ENCODE measurements at places on chromosomes 3 and 15.
A peak's percentile ranks its signal among the peaks of the same experiment; 100 is the strongest.

DNA sequence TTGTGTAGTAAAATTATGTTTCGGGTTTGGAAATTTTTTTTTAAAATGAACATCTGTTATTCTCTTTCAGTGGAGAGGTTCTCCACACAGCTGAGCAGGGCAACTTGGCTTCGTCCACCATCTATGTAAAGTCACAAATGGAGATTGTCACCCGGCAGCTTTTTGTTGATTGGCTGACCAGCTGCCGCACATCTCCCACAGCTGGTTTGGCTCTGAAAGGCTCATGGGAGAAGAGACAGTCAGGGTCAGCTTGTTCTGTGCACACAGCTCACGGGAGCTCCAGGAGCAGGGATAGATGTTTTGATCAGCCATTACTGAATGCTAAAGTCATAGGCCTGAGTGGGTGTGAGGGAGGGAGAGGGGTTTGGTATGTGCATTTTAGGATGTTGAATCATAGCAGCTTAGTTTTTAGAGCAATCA, 12.9 kb upstream of the CCDC80 start:
- peak; percentile 73 for DNase-seq

DNA sequence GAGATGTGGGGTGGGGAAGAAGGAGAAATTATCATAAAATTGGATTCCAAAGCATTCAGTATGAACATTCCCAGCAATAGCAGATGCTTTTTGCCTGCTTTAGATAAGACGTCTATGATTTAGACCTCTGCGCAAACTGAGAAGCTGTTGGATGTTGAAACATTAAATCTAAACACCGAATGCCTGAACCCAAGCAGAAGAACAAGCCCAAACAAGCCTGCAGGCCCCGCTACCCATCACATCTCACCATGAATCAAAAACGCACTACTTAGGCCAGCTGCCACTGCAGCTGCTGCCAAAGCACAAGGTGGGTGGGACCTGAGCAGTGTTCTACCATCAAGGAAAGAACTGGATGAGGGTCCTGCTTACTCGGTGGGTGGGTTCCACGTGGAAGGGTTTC, 24.4 kb upstream of the THBS1 start:
- DNase-seq = peak; percentile 35

GRCh38 chr3:113409676-113410075, 31.6 kb downstream of the CFAP44 start:
- DNase-seq = no peak

DNA sequence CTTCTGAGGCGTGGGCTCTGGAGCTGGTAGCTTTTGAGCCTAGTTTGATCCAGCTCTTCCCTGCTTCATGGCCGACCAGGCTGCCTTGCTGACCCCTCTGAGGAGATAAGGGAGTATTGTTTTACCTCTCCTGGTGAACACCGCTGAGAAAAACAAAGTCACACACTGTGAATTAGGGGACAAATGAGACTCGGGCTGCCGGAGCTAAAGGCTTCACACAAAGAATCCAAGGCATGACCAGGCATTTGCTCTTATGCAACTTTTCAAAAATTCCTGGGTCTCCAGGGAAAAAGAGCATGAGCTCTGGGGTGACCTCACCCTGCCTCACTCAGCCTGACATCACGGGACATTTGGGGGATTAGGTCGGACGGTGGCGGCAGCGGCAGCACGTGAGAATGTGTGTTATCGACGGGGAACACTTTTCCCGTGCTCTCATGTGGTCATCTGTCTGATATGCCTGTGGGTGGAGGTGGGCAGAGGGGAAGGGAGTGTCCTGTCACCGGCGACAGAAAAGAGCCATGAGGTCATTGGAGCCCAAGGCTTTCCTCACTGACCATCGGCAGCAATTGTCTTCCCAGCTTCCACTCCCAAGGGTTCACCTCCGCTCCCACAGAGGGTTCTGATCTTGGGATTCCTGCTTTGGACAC, 61.0 kb downstream of the TMEM44 start:
- peak; percentile 57 for DNase-seq

DNA sequence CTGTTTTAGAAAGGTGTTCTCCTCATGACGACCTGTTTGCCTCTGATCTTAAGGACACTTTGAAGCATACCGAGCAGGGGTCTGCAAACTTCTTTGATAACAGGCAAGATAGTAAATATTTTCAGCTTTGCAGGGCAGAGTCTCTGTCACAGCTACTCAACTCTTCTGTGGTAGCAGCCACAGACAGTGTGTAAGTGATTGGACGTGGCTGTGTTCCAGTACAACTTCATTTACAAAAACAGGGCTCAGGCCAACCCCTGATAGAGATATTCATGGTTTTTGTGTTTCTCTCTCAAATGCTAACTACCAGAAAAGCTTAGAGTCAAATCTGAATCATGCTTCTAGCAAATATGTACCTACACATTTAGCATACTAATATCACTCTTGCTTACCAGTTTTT, 51.5 kb downstream of the TGFBR2 start:
- no peak for DNase-seq

- no peak for DNase-seq
Measured at GRCh38 chr15:88917760-88918159, 4.6 kb upstream of the MFGE8 start.

DNA sequence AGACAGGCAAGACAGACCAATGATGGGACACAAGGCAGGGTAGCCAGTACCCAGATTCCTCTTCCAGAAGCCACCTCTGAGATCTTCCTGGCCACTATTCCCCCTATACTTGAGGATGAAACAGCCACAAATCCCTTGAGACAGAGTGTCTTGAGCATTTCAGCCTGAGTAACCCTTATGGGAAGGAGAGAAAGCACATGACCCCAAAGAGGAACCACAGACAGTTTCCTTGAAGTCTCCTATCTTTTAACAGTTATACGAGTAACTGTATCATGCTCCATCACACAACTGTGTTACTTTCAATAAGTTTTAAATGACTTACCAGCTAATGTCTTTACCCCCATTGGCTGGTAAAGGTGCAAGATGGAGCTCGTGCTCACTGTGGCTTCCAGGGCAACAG, 9.3 kb downstream of the VIPR1 start:
- no peak for DNase-seq

DNA sequence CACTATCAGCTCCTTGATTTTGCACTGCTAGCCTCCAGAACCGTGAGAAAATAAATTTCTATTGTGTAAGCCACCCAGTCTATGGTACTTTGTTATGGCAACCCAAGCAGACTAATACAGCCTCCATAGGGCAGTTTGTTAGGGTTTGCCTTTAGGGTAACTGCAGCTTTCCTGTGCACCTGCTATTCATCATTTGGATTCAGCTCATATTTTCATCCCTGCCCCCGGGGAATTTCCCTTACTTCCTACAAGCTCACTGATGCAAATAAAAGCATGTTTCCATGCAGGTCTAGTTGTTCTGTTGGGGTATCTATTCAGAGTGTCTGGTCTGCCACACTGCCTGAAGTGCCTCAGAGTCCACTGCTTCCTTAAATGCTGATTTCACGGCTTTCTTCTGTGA, 48.6 kb upstream of the ATOSA start:
- no peak for DNase-seq

DNA sequence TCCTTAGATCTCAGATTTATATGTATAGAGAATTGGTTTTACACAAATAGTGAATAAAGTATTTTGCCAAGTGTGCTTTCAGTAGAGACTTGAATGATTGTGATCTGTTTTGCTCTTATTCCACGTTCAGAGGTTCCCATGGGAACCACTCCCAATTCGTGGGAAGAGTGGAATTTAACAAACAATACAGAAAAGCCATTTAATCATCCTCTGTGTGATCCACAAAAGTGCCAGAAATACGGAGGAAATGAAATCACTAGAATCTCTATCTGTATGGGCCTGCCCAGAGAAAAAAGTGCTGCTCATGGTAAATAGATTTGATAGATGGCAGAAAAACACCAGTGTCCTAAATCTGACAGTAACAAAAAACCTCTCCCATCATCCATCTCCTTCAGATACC, 56.0 kb downstream of the CNTN4 start:
- no peak for DNase-seq

- DNase-seq = no peak
Measured at GRCh38 chr3:63437858-63438257, 159.8 kb downstream of the SYNPR start.

DNA sequence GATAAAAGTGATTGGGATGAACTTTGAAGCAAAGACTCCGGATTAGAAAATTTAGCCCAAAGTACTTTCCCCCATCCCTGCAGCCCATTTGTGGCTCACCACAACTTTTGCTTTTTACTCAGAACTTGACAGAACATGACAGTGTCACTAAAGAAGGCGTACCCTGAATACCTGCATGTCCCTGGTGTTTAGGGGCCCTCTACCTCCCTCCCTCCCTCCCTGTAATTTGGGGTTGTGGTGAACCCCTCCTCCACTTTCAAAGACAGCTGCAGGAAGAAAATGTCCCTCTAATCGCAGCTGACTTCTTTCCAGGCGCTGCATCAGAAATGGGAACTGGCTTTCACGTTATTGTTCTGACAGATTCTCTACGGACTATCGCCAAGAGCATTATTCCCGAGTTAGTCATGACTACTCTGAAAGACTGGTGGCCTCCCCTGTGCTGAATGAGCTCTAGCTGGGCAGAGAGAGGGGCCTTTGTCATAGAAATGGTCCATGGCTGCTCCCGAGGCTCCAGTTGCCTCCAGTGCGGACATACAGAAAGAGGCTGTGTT, 93.2 kb upstream of the ARHGEF3 start:
- no peak for DNase-seq

DNA sequence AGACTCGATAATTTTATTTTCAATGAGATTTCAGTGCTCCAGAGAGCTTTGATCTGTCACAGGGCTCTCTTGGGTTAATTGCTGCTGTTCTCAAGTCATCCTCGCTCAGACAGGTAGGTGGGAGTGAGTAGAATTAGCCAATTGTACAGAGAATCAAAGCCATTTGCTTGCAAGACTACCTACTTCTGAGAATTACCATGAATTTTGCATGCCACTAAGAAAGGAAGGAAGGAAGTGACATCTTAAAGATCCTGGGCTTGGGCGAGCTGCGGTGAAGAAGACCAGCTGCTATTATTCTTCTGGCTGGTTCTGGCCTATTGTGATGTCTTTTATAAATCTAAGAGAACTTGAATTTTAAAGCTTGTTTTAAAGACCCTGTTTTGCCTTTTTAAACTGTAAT, 154.1 kb upstream of the LPP start:
- DNase-seq = no peak

DNA sequence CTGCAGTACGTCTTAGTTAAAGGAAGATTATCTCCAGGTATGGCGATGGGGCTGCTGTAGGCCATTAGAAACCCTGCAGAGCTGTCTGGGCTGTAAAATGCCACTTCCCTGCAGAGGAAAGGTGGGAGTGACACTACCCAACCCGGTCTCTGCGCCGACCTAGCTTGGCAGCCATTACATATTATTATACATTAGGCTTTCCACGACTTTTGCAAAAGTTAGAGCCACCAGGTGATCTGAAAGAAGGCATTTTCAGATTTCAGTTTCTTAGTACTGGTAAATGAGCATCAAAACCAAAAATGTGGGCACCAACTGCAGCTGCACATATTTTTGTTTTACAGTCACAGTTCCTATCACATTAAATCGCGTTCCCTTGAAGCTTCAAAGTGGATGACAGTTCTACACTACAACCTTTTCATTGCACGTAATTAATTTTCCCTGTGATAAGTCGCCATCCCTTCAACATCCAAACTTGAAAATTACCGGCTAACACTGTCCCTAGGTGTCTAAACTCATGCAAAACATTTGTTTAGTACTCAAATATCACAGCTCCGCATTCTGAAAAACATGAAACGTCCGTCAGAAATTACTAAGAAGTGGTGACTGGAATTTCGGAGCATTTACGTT, 81.4 kb upstream of the CHD2 start:
- no peak for DNase-seq

- DNase-seq = no peak
Measured at GRCh38 chr15:100588638-100589242, 13.2 kb downstream of the LINS1 start.

DNA sequence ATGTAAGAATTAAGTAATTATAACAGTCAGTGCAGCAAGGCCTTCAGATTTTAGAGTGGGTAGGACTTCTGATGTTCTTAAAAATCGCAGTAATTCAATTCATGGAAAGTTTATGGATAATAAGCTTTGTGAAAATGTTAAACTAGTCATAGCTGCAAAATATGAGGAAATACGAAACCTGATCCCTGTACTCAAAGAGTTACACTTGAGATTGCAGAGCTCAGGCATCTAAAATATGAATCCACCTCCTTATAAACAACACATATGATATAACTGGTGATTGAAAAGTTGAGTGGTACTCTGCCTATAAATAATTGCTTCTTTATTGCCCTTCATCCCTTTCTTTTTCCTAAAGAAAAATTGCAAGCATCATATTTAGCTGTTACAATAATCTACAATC, 473.3 kb downstream of the OTOL1 start:
- no peak for DNase-seq

GRCh38 chr3:51773529-51774056, 5.4 kb downstream of the IQCF6 start:
- DNase-seq = no peak

DNA sequence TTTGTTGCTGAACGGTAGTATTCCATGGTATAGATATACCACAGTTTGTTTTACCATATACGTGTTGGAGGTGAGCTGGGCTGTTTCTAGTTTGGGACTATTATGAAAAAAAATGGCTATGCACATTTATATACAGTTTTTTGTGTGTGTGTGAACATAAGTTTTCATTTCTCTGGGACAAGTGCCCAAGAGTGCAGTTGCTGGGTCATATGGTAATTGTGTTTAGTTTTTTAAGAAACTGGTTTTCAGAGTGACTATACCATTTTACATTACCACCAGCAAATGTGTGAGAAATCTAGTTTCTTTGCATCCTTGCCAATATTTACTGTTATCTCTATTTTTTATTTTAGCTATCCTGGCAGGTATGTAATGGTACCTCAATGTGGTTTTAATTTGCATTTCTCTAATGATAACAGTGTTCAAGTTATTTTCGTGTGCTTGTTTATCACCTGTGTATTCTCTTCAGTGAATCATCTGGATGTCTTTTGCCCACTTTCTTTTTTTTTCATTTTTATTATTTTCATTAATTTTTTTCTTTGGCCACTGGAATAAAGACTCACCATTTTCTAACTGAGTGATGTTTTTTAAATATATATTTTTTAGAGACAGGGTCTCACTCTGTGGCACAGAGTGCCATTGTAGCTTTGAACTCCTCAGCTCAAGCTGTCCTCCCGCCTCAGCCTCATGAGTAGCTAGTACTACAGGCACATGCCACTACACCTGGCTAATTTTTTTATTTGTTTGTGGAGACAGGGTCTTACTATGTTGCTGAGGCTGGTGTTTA, 75.3 kb downstream of the ZNF609 start:
- no peak for DNase-seq

GRCh38 chr15:77901921-77902750, 175.4 kb downstream of the TBC1D2B start:
- no peak for DNase-seq

- DNase-seq = no peak
Measured at GRCh38 chr15:80946576-80946975, 43.0 kb downstream of the MESD start.

DNA sequence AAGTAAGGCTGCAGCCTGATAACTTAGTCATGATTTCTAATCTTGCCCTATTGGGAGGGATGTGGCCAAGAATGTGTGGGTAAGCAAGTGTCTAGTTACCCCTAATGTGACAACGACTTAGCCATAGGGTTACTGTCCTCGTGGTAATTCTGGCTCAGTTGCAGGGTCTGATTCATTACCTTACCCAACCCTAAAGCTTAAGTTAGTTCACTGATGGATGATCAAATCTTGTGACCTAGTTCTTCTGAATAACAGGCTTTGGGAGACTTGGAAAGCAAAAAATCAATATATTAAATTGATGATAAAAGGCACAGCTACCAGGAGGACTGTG, 1.6 kb upstream of the INTS14 start:
- DNase-seq = no peak

GRCh38 chr3:7536921-7537320, 676.0 kb downstream of the GRM7 start:
- DNase-seq = no peak

GRCh38 chr3:81245043-81245442, 516.4 kb downstream of the GBE1 start:
- no peak for DNase-seq
